ENCODE measurements at places on chromosomes 5 and 9.
A peak's percentile ranks its signal among the peaks of the same experiment; 100 is the strongest.

- DNase-seq = no peak
Measured at GRCh38 chr9:1125741-1126140, 75.6 kb downstream of the DMRT2 start.

DNA sequence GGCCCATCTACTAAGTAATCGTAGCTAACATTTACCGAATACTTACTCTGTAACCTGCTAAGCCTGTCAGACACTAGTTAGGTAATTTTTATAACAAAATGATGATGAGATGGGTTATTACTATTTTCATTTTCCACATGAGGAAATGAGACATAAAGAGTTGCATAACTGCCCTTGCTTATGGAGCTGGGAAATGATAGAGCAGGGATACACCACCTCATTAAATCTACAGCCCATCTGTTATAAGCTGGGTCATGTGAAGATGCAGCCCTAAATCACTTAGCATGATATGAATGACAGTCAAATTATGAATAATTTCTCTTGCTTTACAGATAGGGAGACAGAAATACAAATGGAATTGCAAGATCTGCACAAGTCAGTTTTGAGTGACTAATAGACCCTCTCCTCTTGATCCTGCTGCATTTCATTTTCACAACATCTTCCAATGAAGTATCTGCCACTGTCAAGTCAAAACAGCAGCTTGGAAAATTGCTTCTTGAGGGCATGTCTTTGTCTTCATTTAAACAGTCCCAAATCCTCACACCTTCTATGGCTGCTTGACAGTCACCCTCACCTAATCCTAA, 364.7 kb downstream of the PRELID2 start:
- DNase-seq = no peak

GRCh38 chr5:139148306-139148705, 49.9 kb downstream of the SIL1 start:
- no peak for DNase-seq

GRCh38 chr5:133083901-133084300, 32.1 kb downstream of the HSPA4 start:
- no peak for DNase-seq

DNA sequence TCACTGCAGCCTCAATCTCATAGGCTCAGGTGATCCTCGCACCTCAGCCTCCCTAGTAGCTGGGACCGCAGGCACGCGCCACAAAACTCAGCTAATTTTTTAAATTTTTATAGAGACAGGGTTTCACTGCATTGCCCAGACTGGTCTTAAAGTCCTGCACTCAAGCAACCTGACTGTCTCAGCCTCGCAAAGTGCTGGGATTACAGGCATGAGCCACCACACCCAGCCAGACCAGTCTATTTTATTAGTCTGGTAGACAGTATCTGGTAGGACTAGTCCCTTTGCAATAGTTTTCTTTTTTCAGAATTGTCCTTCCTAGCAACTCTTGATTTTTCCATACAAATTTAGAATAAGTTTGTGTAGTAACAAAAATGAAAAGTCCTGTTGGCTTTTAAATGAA, 14.1 kb upstream of the GPR150 start:
- no peak for DNase-seq

- no peak for DNase-seq
Measured at GRCh38 chr5:1135696-1136525, 24.0 kb upstream of the SLC12A7 start.

GRCh38 chr5:118678746-118679145, 309.6 kb downstream of the DTWD2 start:
- no peak for DNase-seq

- DNase-seq = no peak
Measured at GRCh38 chr5:79582186-79582585, 30.1 kb upstream of the TENT2 start.

DNA sequence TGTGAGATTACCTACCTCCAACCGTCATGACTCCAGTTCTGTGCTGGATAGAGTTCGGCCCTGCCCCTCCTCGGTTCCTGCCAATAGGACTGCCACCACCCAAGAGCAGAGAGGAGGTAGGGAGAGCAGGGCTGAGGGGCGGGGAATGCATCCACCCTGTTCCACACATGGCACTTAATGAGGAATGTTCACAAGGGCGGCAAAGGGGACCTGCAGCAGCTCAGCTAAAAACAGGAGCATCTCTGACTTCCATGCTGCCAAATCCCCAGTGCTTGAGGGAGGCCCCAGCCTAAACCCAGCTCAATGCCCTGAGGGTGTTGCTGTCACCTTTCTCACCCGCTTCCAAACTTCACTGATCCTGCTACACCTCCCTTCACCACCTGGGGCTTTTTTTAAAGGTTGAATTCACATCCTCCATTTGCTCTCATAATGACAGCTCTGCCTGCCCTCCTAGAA, 7.8 kb upstream of the DELE1 start:
- no peak for DNase-seq

- no peak for DNase-seq
Measured at GRCh38 chr5:159304961-159305595, 25.2 kb downstream of the IL12B start.

DNA sequence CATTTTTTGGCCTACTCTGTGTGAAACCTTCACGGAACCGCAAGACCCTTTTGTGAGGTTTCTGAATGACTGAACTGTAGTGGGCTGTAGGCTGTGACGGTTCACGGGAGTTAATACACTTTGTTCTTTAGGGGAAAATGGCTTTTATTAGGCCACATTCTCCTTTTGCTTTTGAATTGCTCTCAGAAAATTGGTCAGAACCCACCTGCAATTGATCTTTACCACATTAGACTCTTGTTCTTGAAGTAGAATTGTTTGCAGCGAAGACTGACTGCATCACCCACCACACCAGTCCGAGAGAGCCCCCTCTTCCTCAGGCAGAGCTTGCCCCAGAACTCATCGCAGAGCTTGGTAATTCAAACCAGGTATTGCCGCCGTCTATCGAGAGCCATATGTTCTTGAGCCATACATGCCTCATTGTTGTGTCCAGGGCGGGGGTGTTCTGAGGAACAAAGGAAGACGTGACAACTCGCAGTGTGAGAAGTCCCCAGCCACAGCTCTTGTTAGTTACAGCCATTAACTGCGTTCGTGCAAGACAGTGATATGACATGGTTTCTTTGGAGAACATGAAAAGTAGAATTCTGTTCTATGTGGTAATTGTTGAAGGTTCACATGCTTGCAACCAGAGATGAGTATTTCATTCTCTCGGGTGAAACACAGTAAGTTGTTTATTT, 166.4 kb upstream of the OTULINL start:
- DNase-seq = peak; percentile 25

DNA sequence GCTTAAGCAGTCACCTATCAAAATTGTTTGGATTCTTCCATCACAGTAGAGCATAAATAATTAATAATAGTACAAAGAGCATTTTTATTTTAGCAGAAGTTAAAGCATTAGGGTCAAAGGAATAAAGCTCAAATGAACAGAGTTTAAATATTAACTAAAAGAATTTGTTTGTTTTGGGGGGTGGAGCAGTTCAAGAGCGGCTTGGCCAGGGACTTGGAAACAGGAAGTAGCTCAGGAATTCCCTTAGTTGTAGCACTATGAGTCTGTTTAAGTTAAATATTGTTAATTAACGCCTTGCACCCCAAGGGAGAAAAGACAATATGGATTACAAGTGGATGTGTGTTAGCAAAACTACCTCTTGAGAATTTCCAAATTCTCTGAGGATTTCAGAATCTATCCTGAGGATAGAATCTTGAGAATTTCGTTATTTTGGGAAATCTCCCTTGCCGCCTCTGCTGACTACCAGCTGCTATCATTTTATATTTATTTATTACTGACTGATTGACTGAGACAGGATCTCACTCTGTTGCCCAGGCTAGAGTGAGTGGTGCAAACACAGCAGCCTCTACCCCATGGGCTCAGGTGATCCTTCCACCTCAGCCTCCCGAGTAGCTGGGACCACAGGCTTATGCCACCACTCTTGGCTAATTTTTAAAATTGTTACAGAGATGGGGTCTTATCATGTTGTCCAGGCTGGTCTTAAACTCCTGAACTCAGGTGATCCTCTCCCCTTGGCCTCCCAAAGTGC, 96.7 kb upstream of the CHD1 start:
- no peak for DNase-seq

- peak; percentile 45 for DNase-seq
Measured at GRCh38 chr5:157252711-157253465, 13.0 kb upstream of the CYFIP2 start.

DNA sequence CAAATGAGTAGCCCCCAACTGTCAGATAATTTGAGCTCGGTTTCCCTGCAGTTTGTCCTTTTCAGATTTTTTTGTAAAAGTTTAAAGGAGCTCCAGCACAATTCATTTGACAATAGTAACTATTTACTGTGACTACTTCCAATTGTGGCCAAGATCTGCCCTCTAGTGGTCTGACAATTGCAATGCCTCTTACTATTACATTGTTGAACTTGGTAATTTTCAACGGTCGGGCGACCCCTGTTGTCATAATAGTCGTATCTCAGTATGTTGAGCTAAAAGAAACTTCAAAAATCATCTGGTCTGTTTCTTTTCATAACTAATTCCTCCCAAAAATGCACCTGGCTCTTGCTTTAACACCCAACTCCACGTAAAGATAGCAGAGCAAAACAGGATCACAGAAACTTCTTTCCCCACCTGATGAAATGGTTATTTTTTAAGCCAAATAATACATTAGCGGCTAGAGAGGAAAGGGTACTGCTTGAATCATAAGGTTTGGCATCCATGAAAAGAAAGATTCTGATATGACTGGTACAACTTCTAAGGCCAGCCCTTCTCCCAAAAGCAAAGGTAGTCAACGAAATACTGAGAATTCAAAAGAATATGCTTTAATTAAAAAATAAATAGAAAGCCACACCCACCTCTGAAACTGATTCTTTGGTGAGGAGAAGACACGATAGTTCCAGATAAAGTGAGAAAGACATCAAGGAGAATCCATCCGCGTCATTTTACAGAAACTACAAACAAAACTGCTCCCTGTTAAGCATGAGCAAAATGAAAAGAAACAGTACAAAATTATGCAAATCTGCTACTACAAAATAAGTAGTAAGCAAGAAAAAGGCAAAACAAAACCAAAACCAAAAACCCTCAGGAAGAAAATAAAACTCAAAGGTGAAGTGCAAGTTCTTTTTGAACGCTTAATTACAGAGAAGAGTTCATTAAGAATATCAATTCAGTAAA, 76.9 kb upstream of the HTR4 start:
- DNase-seq = peak; percentile 70

DNA sequence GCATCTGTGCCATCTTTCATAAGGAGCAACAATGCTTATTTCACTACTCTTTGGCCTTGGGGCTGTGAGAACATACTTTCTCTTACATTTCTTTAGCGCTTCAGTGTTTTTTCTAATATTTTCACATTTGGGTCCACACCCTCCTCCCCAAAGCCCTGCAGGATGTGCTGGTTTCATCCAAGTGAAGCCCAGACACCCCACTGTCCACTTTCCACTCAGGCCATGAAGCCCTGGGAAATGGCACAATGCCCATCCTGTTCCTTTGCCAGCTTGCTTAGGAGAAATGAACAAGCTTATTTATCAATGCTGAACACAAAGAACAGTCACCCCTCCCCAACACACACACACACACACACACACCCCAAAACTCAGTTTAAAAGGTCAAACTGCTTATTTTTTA, 17.3 kb upstream of the TMOD1 start:
- no peak for DNase-seq

DNA sequence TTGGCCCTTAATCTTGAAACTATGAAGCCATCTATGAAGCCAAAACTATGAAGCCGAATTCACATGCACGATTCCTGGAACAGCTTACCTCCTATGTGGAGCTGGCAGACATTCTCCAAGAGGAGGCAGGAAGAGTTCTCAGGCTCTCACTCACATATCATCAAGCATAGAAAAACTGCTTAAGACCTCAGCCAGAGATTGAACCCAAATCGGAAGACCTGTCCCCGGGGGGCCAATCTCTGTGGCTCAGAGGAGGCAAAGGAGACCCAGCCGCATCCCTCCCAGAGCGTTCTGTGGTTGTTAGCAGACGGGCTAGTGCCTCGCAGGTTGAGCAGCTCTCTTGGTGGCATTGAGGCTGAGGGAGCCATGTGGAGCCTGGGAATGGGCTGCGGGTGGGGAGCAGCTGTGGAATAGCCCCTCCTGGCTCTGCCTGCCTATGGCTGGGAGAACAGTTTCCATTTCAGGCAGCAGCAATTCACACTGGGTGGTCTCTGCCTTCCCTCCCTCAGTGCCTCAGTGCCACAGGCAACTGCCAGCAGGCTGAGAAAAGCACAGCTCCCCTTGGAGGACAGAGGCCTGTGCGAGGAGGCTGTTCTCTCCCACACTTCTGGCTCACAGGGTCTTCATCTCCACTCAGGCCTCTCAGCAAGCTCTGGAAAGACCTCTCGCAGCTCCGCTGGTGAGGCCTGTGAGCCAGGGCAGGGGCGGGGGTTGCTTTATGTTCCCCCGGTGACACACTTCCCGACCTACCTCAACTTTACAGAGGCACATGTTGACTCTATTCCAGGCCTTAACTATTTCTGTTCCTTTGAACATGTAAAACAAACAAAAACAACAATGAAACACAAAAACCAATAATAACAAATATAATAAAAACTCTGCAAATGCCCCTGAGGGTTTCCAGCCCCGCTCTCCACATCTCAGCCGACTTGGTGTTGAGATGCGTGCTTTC, 17.4 kb upstream of the TMEM174 start:
- DNase-seq = no peak

DNA sequence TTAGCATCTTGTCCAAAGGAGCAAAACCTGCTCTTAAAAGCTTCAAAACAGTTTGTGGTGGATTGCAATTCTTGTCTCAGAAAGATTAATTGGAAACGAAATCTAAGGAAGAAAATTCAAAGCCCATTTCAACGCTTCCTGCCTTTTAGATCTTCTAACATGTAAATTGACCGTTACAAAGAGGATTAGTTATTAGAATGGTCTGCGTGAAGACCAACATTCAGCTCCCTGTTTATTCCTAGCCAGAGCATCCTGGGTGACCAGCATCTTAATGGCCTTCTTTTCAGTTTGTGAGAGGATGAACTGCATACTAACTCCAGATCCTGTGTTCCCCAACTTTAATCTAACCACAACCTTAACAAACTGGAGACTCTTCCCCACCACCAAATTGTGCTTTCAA, 109.9 kb upstream of the SLC1A3 start:
- DNase-seq = no peak

DNA sequence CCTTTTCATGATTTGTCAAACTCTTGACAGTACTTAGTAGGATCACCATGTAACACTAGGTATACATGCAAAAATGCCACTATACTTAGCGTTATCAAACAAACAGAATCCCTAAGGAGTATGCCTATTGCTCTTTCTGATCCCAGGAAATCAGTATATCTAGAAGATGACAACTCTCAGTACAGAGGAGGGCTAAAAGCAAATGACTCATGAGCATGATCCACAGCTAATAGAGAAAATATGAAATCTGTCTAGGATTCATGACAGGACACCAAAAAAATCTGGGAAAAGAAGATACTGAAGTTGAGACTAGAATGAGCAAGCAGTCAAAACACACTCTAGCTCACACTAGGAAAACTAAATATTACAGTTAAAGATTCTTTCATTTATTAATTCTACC, 89.2 kb downstream of the RAPGEF6 start:
- DNase-seq = no peak
